ENCODE measurements at places on chromosomes 16 and 17. TPM values are rescaled to one million over a fixed set of nuclear protein-coding genes. Genes with fewer than 3 reads are reported as not detected.
A peak's percentile ranks its signal among the peaks of the same experiment; 100 is the strongest.

GRCh38 chr16:54120846-54121480, 165.6 kb downstream of the IRX3 start:
- no peak overlapping the region for H3K4me3 ChIP-seq
- no peak overlapping the region for H3K27ac ChIP-seq
- DNase-seq = no peak
- no peaks in the 10 kb centered on the region for H3K4me1 ChIP-seq

GRCh38 chr17:48678141-48678971, 44.0 kb downstream of the PRAC1 start:
- no peaks in the 10 kb centered on the region for H3K4me1 ChIP-seq
- H3K27me3 ChIP-seq = no peaks in the 10 kb centered on the region
- H3K4me3 ChIP-seq = peak overlapping the region; percentile 2

- H3K4me3 ChIP-seq = peak overlapping the region; percentile 35
- no peaks in the 10 kb centered on the region for H3K27me3 ChIP-seq
Observed at GRCh38 chr17:68599552-68600066, 1.6 kb downstream of the FAM20A start.

- no peak overlapping the region for H3K4me3 ChIP-seq
- no peaks in the 10 kb centered on the region for H3K36me3 ChIP-seq
- no peak for DNase-seq
- no peak overlapping the region for H3K27ac ChIP-seq
- H3K4me1 ChIP-seq = no peaks in the 10 kb centered on the region
- H3K27me3 ChIP-seq = no peaks in the 10 kb centered on the region
Observed at GRCh38 chr17:7508846-7509245, 24.7 kb downstream of the POLR2A start.

ATP2A1 gene
- 0.25 TPM for total RNA-seq

IRF8 gene
- total RNA-seq = 10.4 TPM

GRCh38 chr16:51392521-51393187, 241.6 kb upstream of the SALL1 start:
- no peak overlapping the region for H3K4me3 ChIP-seq
- H3K36me3 ChIP-seq = no peaks in the 10 kb centered on the region
- no peaks in the 10 kb centered on the region for H3K4me1 ChIP-seq
- no peaks in the 10 kb centered on the region for H3K27me3 ChIP-seq

DNA sequence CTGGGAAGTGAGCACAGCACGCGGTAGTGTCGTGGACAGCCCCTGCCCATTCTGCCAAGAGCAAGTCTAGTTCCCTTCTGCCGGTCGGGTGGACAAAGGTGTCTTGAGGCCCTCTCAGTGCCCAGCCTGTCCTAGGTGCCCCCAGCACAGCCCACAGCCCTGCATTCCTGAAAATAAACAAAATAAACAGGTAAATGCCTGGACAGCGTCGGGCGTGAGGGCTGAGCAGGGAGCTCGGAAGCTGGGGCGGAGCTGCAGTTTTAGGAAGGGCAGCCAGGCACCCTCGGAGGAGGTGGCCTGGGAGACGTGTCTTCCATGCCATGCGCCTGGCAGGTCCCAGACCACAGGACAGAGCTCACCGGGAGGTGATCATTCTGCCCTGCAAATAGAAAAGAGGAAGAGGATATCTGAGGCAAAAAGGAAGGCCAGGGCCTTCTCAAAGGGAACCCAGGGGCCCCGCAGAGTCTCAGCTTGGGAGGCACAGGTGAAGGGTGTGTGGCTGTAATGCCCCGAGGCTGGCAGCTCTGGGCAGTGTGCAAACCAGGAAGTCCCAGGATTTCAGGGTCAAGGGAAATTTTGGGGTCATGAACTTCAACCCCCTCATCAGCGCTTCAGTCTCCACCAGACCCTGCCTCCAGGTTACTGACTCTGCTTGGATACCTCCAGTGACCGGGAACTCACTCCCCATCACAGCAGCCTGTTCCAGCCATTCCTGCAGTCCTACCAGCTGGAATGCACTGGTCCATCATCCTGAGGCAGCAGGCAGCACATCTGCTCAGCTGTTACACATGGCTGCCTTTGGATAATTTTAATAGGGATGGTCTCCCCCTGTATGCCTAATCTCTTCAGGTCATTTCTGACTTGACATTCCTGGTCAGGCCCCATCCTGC, 1.7 kb downstream of the ZNF469 start:
- H3K4me1 ChIP-seq = no peaks in the 10 kb centered on the region
- no peak overlapping the region for H3K4me3 ChIP-seq
- no peaks in the 10 kb centered on the region for H3K27me3 ChIP-seq

Data from pancreas (tissue), 10 donors.